ENCODE measurements at places on chromosomes 3 and 15.

DNA sequence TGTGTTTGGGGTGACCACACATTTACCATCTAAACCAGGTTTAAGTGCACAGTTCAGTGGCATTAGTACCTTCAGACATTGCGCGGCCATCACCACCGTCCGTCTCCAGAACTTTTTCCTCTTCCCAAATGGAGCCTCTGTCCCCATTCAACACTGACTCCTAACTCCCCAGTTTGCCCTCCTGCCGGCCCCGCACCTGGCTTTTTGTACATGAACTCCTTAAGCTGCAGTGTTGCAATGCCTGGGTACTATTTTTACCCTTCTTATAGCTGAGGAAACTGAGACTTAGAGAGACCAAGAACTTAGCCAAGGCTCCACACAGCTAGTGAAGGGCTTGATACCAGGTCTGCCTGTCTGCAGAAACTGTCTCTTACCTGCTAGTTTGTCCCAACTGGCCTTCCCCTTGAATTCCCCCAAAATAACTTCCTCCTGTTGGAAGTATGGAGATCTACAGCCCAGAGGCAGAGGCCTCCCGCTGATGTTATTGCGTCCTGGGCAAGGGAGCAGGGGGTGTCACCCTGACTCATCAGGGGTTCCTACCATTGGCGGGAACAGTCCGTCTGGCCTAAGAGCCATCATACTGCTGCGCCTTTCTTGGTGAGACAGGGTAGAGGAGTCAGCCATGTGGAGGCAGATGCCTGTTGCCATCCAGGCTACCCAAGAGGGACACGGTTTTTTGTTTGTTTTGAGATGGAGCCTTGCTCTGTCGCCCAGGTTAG, 65.6 kb downstream of the GRIP2 start:
- DNase-seq = no peak

DNA sequence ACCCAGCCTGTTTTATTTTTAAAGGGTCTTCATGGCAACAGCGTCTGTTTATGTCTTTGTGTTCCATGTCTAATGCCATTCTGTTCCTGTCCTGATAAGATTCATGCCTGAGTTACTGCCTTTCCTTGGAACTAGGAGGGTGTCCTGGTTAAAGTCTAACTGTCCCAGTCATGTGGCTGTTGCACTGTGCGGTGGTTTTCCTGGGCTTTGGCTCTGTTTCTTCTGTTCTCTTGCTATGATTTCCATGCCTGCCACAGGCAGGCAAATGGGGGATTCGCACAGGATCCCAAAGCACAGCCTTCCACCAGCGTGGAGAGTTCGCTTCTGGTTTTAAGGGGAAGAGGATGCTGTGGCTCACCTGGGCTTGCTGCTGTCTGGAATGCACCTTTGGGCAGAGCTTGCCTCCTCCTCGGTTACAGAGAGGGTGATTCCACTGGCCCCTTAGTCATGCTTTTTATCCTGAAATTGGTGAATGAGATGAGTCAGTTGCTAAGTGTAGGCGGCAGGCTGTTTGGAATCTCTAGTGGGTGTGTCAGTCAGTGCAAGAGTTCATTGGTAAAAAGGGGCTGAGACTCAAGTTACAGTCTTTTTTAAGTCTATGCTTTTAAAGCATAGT, 86.8 kb downstream of the CCK start:
- no peak for DNase-seq

DNA sequence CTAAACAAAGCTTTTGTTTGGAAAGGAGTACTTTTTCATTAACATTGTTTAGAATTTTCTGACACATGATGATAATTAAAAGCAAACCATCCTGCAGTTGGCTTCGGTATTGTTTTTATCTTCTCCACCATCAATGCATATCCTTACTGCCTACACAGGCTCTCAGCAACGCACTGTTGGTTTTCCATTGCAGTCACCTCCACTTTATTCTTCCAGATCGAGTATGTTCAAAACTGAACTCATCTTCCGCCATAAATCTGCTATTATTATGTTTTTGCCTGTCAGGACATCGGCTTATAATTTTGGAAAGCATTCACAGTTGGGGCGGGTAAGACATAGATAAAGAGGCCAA, 589 bp upstream of the SENP5 start:
- no peak for DNase-seq

DNA sequence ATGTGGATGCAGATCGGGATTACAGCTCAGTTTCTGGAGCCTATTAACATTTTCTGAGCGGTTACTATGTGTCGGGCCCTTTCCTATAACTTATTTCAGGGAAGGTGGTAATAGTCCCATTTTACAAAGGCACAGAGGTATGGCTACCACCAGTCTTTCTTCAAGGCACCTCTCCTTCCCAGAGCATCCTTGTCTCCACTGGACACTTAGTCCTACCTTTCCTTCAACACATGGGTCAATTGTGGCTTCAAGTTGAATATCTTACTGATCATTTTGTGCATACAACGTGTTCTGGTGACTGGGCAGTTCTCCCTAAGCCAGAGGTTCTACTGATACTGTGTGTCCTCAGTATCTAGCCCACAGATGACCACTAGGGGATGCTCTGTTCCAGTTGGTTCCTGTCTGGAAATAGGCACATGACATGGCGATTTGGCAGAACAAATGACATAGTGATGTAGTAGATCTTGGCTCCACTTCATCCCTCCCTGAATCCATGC, 60.7 kb upstream of the CMTM8 start:
- DNase-seq = peak; percentile 19

DNA sequence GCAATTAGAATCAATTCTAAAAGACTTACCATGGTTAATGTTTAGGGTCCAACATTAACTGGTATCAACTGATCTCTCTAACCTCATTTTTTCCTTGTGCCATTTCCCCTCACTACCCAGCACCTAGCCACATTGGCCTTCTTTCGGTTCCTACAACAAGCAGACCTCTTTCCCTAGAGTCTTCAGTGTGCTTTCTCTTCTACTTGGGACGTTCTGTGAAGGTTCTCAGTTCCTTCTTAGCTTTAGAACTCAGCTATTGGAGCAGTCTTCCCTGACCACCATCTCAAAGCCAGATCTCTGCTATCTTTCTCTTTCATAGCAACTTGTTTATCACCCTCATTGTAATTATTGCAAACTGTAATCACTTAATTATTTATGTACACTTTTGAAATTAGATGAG, 31.5 kb upstream of the MINDY4B start:
- no peak for DNase-seq

GRCh38 chr3:51921081-51921578, 18.0 kb upstream of the IQCF1 start:
- DNase-seq = no peak

DNA sequence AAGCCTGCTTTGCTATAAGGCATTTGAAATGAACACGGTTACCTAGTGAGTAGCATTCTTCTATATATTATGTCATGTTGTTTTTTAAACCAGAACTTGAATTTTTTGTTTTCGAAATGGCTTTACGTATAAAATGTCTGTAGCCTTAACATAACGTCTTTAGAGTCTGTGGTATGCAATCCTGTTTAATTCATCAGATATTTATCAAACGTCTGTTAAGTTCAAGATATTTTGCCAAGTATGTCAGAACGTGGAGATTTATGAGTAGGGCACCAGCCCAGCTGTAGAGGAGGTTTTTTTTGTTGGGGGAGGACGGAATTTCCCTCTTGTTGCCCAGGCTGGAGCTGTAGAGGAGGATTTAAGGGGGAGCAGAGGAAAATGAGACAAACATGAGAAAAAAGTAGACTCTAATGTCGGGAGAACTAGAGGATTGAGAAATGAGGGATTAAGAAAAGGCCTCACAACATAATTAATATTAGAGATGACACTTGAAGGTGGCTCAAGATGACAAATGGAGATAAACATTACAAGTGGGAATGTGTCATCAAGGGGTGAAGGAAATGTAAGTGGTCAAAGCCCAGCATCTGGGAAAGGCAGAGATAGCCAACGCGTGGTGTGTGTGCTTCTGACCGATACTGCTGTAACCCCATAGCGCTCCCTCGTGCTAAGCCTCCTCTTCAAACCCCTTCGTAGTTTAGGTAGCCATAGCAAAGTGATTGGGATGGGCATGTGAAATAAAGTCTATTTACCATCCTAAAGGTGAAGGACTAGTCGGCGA, 154.0 kb upstream of the GOLGA6L4 start:
- DNase-seq = no peak

- DNase-seq = peak; percentile 79
Measured at GRCh38 chr3:48656061-48656840, 6.4 kb downstream of the CELSR3 start.

DNA sequence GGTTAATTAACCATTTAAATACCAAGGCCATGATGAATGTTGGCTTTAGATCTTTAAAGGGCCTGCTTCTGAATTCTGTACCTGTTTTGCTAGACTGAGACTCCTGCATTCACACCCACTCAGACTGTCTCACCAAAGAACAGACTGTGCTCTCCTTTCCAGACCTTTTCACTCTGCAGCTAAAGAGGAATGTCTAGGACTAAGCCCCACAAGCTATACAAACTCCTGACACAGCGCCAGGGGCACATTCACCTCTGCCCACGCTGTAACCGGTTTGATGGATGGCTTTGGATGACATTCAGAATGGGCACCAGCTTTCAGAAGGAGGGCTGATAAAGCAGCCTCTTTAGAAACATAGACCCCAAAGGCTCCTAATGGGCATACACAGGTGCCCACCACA, 200.1 kb downstream of the KCNMB2 start:
- DNase-seq = no peak

DNA sequence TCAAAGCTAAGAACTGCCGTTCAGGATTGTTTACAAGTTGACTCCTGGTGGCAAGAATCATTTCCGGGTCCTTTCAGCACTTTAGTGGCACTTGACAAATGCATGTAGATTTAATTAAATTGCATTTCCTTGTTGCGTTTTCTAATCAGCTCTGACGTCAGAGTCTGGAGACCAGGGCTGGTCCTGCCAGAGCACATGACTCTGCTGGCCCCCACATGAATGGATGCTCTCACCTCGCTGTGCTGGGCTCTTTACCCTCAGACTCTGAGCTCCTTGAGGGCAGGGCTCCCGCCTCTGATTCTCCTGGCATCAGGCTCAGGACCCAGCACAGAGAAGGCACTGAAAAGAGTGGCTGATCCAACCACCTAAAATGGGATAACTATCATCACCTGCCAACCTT, 69.4 kb downstream of the FEM1B start:
- no peak for DNase-seq

GRCh38 chr3:121269389-121269788, 276.4 kb downstream of the POLQ start:
- DNase-seq = no peak

DNA sequence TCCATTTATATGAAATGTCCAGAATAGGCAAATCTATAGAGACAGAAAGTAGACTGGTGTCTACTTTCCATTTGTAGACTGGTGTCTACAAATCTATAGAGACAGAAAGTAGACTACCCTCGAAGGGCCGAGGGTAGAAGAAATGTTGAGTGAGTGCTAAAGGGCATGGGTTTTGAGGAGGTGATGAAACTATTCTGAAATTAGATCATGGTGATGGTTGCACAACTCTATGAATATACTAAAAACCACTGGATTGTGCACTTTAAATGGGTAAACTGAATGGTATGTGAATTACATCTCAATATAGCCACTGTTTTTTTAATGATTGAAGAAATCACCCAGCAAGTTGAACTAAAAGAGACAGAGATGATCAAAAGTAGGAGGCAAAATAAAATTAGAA, 27.9 kb downstream of the TP53BP1 start:
- DNase-seq = no peak

DNA sequence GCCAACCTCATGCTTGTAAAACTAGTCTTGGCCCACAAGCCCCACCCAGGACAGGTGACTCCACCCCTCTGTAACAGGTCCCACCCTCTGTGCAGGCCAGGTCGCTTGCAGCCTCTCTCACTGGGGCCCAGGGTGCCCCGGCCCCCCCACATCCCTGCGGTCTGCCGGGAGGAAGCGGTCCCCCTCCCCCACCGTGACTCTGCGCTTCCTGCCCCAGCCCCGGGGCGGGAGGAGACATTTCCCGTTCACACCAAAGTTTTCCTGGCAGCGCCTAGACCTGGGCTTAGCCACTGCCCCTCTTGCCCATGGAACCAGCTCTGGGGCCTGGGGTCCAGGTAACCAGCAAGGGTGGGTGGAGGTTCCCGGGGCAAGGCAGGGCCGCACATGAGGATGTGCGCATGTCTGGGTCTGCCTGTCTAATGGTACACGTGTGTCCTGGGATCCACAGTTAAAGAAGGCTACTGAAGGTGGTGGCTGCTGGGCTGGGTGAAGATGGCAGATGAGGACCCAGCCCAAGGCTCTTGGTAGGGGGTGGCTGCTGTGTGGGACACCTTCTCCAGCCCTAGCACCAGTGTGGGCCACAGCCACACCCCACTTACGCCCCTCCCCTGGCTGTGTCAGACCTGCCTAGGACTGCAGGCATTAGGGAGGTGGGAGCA, 8.4 kb downstream of the NBEAL2 start:
- DNase-seq = peak; percentile 79

DNA sequence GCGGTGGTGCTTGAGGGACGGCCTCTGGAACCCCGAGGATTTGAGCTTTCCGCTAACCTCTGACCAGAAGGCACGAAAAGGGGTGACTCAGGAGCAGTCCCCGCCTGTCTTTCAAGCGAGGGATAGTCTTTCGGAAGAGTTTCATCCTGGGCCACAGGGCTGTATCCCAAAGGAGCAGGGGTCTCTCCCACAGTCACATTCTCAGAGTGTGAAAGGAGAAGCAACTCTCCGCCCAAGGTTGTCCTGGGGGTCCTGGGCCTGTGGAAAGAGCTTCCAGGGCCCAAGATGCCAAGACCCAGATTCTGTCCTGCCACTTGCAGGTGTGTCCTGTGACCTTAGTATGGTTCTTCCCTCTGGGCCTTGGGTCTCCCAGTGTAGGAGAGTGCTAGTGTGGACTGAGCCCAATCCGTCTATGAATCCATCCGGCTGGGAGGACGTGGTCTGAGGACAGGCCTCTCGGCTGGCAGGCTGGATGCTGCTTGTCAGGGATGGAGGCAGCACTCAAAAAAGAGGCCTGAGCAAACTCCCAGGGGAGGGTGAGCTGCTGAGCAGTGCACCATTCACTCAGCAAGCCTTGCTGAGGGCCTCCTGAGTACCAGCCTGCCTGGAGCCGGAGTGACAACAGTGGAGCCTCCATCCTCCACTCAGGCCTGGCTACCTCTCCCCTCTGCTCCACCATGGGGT, 1.6 kb upstream of the DUSP7 start:
- no peak for DNase-seq

GRCh38 chr15:73440571-73440970, 2.4 kb upstream of the REC114 start:
- no peak for DNase-seq

DNA sequence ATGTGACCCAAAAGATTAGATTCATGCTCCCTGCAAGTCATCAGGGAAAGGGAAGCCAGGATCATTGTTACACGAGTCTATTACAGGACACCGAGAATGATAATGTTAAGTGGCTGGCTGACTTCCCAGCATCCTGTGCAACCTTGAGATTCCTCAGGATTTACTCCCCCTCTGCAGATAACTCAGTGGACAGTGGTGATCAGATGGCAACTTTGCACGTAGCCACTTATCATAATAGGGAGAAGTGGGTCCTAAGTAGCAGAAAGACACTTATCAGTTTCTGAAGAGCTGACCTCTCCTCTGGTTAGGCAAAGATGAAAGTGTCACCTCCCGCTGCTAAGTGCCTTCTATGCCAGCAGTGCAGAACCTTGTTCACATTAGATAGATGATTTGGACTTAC, 6.7 kb upstream of the TMPRSS7 start:
- no peak for DNase-seq

- DNase-seq = no peak
Measured at GRCh38 chr3:194852831-194853508, 167.3 kb downstream of the FAM43A start.

- no peak for DNase-seq
Measured at GRCh38 chr3:153295901-153296300, 133.9 kb downstream of the RAP2B start.

GRCh38 chr3:118986734-118987133, 47.9 kb downstream of the IGSF11 start:
- no peak for DNase-seq

Data from activated CD4-positive, alpha-beta T cell treated with anti-CD3 and anti-CD28 coated beads for 24 hours (primary cell).